Right ventricle myocardium inferior (tissue), 1 donor: ENCODE measurements at places on chromosomes 4 and X. TPM values are rescaled to one million over a fixed set of nuclear protein-coding genes. Genes with fewer than 3 reads are reported as not detected.

Gene NXF2B
- total RNA-seq, result not detected

Gene CLGN
- 76.3 TPM for total RNA-seq

Gene FAM9B
- total RNA-seq, result not detected

Gene CSAG3
- total RNA-seq, result not detected

Gene ERAS
- total RNA-seq, result not detected

Gene GJB1
- not detected for total RNA-seq
